ENCODE measurements at places on chromosomes 6 and 20.

- no peak for DNase-seq
These were observed 10.2 kb downstream of the POU3F2 start for GRCh38 chr6:98844244-98845210.

DNA sequence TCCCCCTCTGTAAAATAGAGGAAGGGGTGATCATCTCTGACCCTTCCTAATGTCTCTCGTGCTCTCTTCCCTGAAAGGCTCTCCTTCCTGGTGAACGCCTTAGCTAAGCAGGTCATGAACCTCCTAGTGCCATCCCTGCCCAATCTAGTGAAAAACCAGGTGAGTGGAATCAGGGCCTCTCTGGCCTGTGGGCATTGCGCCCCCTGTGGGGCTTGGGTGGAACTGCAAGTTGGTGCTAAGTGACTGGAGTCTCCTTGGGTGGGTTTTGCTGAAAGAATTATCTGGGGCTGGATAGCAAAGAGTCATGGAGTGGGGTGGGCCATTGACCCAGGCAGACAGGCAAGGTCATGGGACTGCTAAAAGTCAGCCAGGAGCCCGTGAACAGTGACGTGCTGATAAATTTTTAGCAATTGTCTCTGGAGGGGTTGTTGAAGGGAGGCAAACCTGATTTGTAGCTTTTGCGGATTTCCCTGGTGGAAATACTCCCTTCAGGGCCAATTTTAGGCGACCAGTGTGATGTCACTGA, 8.9 kb downstream of the BPIFB1 start:
- peak; percentile 76 for DNase-seq

- no peak for DNase-seq
These were observed 9.1 kb downstream of the HIVEP2 start for GRCh38 chr6:142935553-142936517.

DNA sequence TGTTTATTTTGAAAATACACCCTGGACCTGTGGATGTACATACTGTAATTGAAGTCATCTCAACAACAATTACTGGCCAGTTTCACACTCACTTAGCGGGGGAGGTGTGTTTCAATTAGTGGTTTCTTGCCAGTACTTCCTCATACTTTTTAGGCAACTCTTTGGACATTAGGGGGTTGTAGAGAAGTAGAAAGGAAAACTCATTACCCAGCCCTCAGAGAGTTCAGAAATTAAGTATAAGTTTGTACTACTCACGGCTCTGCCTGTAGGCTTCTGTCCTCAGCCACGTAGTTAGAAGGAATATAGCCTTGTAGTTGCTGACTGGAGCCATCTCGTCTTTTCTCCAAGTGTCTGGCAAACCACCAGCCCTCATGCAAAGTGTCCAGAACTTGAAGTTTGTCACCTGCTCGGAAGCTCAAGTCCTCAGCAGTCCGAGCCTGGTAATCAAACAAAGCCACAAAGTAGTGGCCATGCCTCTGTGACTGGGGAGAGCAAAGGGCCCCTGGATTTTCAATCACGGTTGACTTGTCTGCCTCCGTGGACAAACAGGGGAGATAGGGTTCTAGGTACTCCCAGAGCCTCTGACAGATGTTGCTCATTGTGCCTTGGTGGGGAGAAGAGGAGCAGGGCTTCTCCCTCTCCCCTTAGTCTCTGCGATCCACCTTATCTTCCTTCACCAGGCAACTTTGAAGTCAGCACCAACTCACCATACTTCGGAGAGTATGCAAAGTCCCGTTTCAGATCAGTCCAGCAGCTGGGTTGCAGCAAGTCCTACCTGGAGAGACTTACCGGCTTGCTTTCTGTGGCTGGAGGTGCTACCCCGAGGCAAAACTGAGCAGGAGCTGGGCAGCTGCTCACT, 749 bp downstream of the FRK start:
- DNase-seq: no peak

DNA sequence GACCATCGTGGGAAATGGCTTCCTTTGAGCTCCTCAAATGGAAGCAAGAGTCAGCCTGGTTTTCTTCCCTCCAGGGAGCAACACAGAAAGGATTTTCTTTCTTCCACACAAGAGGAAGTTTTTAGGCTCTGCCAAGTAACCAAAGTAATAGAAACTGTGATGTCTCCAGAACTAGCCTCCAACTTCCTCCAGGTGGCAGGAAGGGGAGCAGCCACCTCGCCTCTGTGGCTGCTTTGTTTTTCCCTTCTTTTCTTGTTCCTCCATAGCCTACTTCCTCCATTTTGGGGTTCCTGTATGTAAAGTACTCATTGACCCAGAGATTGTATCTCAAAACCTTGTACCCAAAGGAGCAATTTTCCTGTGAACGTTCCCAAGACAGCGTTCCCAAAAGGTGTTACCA, 32.7 kb upstream of the CCR6 start:
- DNase-seq: no peak

- no peak for DNase-seq
These were observed 29.7 kb upstream of the RANBP9 start for GRCh38 chr6:13741365-13741764.

DNA sequence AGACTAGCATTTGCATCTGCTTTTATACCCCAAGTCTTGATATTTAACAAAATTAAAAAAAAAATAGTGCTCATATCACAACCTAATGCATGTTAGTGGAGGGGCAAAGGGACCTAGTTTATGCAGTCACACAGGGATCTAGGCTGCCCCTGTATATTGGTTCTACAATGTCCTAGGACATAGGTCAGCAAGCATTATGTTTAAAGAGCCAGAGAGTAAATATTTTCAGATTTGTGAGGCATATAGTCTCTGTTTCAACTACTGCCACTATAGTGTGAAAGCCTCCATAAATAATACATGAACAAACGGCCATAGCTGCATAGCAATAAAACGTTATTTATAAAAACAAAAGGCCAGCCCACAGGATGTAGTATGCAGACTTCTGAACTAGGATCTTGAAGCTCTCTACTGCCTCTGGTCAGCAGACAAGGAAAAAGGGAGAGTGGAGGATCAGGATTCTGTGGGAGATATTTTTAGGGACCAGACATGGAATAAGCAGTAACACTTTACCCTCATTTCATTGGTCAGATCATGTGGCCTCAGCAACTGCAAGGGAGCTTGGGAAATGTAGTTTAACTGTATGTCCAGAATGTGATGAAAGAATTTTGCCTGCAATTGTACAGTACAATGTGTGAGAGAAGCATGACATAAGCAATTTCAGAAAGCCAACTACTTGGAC, 414.2 kb upstream of the SPTLC3 start:
- no peak for DNase-seq

- no peak for DNase-seq
These were observed 10.7 kb upstream of the TLDC2 start for GRCh38 chr20:36865076-36865860.

GRCh38 chr6:28436404-28436803, 6.9 kb downstream of the ZSCAN23 start:
- no peak for DNase-seq
